ENCODE measurements at places on chromosomes 6 and 20.

- ATAC-seq: no peak
Measured at GRCh38 chr6:99559057-99559456, 9.4 kb downstream of the CCNC start.

DNA sequence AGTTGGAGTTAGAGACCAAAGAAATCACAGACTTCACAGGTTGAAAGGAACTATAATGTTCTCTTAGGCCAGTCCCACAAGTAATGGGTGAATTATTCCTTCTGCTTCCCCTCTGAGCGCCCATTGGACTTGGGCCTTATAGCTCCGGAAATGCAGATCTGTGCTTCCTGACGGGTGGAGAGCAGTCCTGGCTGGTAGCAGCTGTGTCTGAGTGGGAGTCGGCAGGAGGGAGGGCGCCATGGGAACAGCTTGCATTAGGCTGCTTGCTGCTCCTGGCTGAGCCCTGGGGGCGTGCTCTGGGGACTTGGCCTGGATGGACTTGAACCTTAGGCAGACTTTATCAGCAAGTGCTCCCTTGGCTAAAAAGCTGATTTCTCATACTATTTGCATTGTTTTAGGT, 18.4 kb upstream of the NUP153 start:
- ATAC-seq: peak; percentile 64

DNA sequence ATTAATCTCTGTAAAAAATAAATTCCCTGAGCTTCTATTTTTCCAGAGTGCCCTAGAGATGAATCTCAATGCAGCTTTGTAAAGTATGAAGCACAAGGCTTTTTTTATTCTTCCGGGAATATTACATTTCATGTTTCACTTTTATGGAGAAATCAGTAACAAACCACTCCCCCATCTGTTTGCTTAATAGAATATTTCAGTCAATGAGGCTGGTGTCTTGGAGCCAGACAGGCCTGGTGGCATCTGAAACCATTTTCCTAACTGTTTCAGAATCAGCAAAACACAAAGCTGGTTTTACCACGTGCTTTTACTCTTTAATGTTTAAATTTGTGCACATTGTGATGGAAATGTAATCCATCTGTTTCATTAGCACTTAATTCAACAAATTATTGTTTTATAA, 400.8 kb upstream of the HSF2 start:
- no peak for ATAC-seq

GRCh38 chr6:21915707-21916260, 322.2 kb downstream of the SOX4 start:
- ATAC-seq: peak; percentile 75

- ATAC-seq: no peak
Measured at GRCh38 chr6:3252369-3252768, 6.4 kb upstream of the PSMG4 start.

DNA sequence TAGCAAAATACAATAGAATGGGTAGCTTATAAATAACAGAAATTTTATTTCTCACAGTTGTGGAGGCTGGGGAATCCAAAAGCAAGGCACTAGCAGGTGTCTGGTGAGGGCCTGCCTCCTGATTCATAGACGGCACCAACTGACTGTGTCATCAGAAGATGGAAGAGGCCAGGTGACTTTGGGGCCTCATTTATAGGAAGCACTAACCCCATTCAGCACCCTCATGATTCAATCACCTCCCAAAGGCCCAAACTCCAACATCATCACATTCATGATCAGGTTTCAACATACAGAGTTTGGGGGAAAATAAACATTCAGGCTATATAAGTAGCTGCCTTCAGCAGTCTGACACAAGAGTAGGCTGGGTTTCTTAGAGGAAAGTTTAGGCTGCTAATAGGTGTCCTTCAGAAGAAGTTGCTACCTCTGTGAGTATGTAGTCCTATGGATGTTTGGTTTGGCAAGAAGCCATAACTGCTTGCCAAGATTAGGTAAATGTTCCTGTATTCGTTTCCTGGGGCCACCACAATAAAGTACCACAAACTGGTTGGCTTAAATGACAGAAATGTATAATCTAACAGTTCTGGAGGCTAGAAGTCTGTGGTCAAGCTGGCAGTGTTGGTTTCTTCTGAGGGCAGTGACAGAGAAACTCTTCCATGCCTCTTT, 48.8 kb downstream of the NT5E start:
- peak; percentile 19 for ATAC-seq

DNA sequence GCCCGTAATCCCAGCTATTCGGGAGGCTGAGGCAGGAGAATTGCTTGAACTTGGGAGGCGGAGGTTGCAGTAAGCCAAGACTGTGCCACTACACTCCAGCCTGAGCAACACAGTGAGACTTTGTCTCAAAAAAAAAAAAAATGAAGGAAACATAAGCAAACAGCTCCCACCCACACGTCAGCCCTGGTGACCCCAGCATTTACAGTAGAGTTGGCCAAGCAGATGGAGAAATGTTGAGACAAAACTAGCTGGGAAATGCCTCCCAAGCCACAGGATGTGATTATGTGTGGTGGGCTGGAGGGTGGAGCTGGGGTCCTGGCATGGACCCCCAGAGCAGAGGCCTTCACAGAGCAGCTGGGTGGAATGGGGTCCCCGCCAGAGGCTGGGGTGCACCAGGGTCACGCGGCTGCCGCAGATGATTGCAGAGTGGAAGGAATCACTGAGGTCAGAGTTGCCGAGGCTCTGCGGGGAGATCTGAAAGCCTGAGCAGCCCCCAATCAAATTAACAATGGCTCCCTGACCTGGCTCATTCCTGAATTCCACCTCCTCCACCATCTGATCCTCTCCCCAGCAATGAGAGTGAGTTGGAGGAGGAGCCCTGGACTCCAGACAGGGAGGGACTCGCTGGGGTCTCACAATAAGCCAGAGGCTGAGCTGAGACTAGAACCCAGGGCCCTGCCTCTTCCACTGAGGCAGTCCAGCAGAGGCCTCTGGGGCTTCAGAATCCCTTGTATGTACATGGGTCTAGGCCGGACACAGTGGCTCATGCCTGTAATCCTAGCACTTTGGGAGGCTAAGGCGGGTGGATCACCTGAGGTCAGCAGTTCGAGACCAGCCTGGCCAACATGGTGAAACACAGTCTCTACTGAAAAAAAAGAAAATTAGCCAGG, 34.7 kb upstream of the TGM2 start:
- no peak for ATAC-seq

GRCh38 chr20:47998736-47999135, 213.5 kb upstream of the SULF2 start:
- no peak for ATAC-seq

Data from SK-N-SH treated with all-trans-retinoic acid at 6 μM for 48 hours (cell line).